ENCODE measurements at places on chromosomes 3 and 15.

DNA sequence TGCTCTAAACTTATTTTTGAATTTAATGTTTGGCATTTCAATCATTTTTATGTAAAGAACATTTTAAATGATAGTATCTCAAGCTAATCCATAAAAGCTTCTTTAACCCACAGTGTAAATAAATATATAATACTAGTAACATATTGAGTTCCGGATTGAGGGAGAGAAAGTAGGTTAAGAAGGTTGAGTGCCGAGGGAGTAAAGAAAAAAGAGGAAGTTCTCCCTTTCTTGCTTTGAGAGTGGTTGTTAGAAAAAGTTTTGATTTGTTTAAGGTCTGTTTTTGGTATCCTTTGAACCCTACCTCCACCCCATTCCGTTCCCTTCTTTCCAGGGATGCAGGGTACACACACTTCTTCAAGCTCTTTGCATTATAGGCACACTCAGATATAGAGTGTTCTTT, 130.8 kb downstream of the VPS8 start:
- DNase-seq, result no peak

GRCh38 chr3:151382671-151383070, 1.9 kb downstream of the P2RY12 start:
- DNase-seq, result no peak

DNA sequence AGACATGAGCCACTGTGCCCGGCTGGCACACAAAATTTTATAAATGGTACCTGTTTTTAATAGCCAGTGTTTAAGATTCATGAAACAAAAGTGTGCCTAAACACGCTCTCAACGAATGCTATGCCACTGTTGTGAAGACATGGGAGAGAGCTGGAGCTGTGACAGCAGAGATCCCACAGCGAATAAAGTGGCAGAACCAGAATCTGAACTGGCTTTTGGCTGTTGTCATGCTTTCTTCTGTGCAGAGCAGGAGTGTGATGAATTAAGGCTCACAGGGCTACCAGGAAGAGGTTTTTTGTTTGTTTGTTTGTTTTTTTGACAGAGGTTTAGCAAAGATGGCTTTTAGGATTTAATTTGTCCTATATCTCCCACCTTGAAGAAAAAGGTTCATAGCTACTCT, 14.5 kb downstream of the PTPRG start:
- no peak for DNase-seq

- DNase-seq, result no peak
These were observed 262.6 kb downstream of the C3orf38 start for GRCh38 chr3:88412346-88412745.

DNA sequence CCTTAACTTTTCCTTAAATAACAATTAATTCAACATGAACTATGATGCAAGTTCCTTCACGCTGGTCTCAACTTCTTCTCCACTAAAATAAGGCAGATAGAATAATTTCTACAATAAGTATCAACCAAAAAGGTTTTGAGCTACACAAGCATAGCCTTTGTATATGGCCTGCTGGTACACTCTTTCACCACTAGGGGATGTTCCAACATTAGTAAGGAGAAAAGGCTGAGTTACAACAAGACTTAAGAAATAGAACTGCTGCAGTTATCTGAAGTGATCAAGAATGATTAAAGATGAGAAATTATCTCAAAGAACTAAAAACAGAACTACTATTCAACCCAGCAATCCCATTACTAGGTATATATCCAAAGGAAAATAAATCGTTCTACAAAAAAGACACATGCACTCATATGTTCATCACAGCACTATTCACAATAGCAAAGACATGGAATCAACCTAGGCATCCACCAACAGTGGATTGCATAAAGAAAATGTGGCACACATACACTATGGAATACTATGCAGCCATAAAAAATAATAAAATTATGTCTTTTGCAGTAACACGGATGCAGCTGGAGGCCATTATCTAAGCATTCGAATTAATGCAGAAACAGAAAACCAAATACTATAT, 14.4 kb downstream of the ATP13A3 start:
- peak; percentile 13 for DNase-seq

- DNase-seq, result no peak
These were observed 17.6 kb upstream of the TRAT1 start for GRCh38 chr3:108804966-108805365.

- DNase-seq, result no peak
These were observed 20.1 kb upstream of the TGFBR2 start for GRCh38 chr3:30586096-30586805.

DNA sequence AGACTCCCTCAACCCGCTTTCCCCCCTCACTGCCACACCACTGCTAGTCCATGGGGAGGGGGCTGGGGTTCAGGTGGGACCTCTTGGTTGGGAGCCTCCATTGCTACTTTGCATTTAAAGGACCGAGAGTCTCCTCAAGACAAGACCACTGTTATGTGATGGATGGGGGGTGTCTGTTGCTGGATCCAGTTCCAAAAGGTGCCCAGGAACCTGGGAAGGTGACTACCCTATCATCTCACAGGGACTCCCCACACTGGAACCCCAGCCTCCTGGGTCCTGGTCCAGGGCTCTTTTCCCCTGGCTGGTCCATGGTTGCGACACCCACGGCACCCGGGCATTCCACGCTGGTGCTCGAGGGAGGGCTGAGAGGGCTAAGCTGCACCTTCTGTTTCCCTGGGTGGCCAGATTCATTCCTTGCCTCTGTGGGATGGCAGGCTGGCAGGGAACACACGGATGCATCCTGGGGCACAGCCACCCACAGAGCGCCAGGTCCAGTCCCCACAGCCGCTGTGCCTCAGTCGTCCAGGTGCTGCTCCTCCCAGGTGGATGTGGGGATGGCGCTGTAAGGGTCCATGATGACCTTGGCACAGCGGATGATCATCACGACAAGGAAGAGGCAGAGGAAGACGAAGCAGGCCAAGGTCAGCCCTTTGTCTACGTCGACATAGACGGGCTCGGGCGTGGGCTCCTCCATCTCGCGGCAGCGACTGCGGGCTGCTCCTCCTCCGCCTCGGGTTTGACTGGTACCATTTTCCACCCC, 48.6 kb downstream of the FAH start:
- DNase-seq, result no peak

DNA sequence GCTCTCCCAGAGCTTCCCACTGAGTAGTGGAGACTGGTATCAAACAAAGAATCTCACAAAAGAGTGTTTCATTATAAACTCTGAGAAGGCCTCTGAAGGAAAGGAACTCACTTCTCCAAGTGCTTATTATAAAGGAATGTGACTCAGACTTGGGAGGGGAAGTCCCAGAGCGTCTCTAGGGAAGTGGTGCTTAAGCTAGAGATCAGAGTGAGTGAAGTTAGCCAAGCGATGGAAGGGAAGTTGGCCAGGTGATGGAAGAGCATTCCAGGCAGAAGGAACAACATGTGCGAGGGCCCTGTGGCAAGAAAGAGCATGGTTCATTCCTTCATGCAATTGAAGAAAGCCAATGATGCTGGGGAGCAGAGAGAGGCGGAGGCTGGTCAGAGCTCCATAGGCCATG, 2.3 kb downstream of the XYLB start:
- no peak for DNase-seq

DNA sequence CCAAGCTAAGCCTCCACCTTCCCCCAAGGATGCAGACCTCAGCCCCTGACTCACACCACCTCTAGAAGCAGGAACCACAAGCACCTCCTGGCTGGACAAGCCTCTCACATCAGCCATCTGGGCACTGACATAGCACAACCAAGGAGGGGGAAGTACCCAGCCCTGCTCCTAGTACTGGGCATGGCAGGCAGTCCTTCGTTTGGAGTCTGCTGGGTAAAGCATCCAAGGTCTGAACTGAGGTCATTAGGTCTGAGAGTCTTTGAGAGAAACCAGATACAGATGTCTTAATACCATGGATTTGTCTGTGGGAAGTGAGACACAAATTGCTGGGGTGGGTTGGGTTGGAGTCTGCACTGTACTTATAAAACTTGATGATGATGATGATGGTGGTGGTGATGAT, 61.8 kb downstream of the CCDC33 start:
- DNase-seq, result no peak

GRCh38 chr3:195154793-195155535, 116.0 kb downstream of the XXYLT1 start:
- DNase-seq, result peak; percentile 68

DNA sequence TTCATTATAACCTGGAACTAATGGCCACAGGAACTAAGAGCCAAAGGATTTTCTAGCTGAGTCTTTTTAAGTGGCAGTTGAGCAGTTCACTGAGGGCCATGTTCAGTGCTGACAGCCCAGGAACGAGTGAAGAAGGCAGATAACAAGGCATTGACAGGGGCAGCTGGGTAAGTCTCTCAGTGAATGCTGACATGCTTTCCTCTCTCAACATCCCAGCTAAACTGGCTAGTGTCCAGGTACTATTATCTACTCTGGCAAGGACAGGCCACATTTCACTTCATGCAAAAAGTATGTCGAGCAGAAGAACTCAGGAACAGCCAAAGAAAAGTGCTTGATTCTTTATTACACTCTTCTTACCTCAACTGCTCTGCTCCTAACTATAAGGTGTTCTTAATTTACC, 515.9 kb downstream of the NLGN1 start:
- no peak for DNase-seq

DNA sequence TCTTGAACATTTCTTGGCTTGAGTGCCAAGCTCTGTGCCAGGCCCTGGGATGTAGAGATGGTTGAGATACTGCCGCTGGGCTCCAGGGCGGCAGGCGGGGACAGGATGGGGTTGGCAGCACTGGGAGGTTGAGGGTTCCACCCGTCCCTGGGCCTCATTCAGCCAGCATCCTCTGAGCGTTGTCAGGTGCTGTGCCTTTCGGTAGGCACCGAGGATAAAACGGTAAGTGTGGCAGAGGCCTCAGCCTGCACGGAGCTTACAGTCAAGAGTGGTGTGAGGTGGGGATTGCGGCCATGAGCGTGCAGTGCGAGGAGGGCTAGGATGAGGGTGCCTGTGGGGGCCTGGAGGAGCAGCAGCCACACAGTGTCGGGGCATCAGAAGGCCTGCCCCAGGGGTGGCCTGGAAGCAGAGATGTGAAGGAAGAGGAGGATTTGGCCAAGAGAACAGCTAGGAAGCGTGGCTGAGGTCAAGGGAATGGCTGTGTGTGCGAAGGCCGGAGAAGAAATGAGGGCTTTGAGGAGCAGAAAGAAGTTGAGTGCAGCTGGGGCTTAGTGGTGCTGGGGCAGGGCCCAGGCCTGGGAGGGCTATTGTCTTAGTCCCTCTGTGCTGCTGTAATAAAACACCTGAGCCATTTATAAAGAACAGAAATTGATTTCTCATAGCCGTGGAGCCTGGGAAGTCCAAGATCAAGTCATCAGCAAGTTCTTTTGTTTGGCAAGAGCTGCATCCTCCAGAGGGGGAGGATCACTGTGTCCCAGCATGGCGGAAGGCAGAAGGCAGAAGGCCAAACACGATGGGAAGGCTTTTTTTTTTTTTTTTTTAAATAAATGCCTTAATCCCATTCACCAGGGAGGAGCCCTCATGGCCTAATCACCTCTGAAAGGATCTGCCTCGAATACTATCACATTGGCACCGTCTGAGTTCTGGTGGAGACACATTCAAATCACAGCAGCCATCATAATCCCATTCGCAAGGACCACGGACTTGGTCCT, 22.7 kb downstream of the CORO2B start:
- DNase-seq, result no peak

DNA sequence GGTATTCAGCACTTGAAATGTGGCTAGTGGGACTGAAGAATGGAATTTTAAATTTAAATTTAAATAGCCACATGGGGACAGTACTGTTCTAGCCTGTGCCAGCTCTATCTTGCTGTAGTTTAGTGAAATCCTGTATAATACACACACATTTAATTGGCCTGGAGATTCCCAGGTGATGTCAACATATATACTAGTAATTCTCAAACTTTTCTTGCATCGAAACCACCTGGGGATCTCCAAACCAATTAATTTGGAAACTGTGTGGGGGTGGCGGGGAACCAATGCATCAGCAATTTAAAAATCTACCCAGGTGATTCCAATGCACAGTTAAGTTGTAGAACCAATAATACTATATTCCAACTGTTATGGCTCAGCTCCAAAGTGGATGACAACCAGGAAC, 228.9 kb upstream of the MRPL3 start:
- no peak for DNase-seq

GRCh38 chr15:31563001-31563400, 236.4 kb downstream of the KLF13 start:
- no peak for DNase-seq

GRCh38 chr3:109973733-109974132, 636.4 kb upstream of the DPPA4 start:
- no peak for DNase-seq

GRCh38 chr3:105397974-105398373, 31.3 kb downstream of the ALCAM start:
- DNase-seq, result no peak

GRCh38 chr3:37913522-37913921, 51.8 kb downstream of the CTDSPL start:
- DNase-seq, result no peak

- DNase-seq, result no peak
These were observed 9.0 kb downstream of the ZIC4 start for GRCh38 chr3:147397155-147397874.

- DNase-seq, result no peak
These were observed 301.9 kb downstream of the CACNA2D3 start for GRCh38 chr3:54424292-54424691.

- no peak for DNase-seq
These were observed 324.0 kb downstream of the DIPK2A start for GRCh38 chr3:144295613-144296012.

DNA sequence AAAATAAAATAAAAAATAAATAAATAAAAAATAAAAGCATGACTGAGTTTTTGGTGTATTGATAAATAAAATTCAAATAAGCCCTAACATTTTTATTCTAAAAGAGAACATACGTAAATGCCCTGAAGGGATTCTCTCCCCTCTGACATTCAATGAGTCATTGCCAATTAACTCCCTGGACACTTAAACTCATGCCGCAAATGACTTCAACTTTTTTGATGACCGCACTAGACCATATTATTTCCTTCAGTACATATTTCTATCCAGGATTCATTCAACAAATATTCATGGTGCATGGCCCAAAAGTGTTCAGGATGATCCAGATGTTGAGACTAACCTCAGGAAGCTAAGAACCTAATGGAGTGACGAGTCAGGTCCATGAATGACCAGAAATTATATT, 195.9 kb upstream of the LRRN1 start:
- no peak for DNase-seq

DNA sequence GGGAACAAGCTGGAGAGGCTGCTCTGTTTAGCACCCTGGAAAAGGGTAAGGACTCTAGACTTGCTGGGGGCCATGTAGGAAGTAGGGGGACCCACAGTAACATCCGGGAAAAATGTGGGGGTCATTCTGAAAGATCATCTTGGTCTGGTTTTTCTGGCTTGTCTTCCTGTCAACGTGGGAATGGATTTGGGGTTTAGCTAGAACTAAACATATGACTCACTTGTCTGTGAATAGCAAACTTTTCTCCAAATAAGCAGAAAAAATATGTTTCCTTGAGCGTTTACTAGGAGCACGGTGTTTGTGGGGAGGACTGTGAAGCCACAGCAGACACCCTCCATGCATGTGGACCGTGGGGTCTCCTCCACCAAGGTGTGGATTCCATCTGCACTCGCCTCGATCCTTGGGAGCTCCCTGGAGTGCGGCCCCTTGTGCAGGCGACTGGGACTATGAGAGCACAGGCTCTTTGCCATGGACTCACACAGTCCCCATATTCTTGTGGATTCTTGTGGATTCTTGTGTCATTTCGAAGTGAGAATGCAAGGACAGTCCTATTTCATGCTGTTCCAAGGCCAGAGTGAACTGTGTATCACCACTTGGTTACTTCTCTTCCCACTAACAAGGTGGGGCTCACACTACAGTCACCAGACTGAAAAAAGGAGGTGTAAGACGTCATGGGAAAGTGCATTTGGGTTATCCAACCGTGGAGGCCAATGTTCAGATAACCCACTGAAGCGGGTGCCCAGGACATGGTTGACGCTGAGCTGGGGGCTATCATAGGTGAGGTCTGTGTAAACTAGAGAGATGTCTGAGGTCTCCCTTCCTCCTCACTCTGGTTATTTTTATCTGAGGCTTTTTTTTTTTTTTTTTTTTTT, 25.5 kb downstream of the PGPEP1L start:
- DNase-seq, result no peak

All from substantia nigra (tissue), 51 donors.